Activated naive CD8-positive, alpha-beta T cell treated with anti-CD3 and anti-CD28 coated beads, Interleukin-2, amount 10 ng/mL, durations not matched to agents 7 days and 5 days (primary cell): ENCODE measurements at places on chromosomes 12 and 14. TPM values are rescaled to one million over a fixed set of nuclear protein-coding genes. Genes with fewer than 3 reads are reported as not detected.

LRRIQ1 gene
- total RNA-seq: not detected

PLCZ1 gene
- not detected for total RNA-seq

DCAF11 gene
- total RNA-seq: 100 TPM

GRCh38 chr14:99381688-99382060 is 99.0 kb downstream of the SETD3 start:
- DNase-seq: no peak

GRCh38 chr14:81452341-81453133 is 52.4 kb upstream of the STON2 start:
- no peak for DNase-seq

DNA sequence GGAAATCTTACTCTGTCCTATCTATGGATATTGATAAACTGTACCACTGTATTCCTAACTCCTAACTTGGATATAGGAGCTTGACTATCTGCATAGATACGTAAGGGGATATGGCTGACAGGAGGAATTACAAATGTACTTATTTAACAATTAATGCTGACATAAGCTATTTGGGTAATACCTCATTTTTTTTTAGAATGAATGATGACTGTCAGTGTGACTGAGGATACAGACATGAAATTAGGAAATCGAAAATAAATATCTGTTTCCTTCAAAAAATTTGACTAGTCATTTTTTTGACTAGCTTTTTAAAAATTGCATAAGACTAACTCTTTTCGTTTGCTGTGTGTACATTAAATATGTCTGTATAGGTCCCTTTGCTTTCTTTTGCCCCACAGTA is 74.9 kb downstream of the PDE3A start:
- no peak for DNase-seq

DNA sequence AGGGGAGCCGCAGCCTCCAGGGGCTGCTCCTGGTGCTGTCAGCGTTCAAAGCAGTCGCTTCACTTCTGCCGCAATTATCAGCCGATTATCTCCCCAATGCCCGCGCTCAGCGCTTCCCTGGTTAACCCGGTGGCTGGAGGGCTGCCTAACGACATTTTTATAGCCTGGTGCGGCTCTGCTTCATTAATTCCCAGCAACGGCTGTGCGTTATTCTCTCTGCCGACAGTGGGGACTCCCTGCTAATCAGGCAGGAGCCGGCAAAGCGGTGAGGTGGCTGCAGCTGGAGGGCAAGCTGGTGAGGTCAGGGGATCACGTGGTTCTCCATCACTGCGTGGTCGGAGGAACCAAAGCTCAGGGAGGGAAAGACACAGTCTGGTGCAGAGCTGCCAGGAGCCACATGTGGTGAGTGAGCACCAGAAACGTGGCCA is 62.9 kb downstream of the GLRX5 start:
- no peak for DNase-seq

DNA sequence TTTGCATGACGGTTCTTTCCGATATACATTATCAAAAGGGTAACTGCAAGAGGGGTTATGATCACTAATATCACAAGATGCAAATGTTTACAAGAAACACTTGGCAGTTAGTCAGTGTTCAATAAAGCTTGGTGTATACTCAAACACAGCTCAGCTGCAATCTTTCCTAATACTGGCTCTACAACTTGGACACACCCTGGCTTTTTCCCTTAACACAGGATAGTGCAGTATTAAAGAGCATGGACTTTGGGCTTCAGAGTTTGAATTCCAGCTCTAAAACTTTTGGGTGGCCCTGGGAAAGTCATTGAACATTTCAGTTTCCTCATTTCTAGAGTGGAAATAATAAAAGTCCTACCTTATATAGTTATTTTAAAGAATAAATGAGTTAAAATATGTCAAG is 107.0 kb downstream of the HECTD4 start:
- no peak for DNase-seq

ACSM4 gene
- not detected for total RNA-seq

GRCh38 chr12:98058838-98059237 is 456.6 kb upstream of the TMPO start:
- no peak for DNase-seq

DNA sequence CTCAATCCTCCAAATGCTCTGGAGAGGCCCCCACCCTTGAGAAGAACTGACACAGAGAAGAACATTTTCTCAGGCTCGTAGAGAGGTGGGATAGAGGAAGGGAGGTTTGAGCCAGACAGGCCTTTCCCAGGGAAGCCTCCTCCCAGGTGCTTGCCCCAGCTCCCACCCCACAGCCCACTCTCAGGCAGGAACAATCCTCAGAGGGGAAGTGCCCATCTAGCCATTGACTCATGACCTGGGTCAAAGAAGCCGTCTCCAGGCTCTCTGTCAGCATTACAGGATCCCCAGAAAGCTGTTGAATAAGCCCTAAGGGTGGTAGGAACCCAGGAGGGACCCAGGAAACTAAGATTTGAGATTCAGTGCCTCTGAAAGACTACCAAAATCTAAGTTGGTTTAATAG is 3.8 kb downstream of the AQP6 start:
- no peak for DNase-seq

- DNase-seq: no peak
Observed at GRCh38 chr12:24903329-24904088, 45.4 kb downstream of the BCAT1 start.

TMEM63C gene
- 1.4 TPM for total RNA-seq

DNA sequence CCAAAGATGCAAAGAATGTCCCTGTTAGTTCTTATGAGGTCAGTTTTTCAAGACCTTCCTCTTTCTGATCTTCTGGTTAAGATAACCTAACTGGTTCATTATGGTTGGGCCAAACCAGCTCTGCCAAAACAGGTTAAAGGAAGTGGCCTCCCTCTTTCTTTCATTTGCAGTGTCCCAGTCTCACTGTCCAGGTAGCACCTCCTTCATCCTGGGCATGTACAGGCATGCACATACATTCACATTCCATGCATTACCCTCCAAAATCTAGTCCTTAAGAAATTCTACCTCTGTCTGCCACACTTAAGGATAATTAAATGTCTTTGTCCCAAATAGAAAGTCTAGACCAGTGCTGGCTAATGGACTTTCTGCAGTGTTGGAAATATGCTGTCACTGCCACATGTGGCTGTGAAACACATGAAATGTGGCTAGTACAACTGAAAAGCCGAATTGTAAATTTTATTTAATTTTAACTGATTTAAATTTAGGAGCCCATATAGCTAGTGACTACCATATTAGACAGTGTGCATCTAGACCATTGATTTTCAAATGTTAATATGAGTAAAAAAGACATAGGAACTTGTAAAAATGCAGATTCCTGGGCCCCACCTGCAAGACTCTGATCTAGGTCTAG is 169.3 kb downstream of the PCNX1 start:
- no peak for DNase-seq

EPYC gene
- not detected for total RNA-seq

CDKN1B gene
- total RNA-seq: 136 TPM
